ENCODE measurements at places on chromosomes 16 and 17.
A peak's percentile ranks its signal among the peaks of the same experiment; 100 is the strongest.

GRCh38 chr17:59892251-59892923 lies 356 bp downstream of the TUBD1 start:
- no peak for DNase-seq

DNA sequence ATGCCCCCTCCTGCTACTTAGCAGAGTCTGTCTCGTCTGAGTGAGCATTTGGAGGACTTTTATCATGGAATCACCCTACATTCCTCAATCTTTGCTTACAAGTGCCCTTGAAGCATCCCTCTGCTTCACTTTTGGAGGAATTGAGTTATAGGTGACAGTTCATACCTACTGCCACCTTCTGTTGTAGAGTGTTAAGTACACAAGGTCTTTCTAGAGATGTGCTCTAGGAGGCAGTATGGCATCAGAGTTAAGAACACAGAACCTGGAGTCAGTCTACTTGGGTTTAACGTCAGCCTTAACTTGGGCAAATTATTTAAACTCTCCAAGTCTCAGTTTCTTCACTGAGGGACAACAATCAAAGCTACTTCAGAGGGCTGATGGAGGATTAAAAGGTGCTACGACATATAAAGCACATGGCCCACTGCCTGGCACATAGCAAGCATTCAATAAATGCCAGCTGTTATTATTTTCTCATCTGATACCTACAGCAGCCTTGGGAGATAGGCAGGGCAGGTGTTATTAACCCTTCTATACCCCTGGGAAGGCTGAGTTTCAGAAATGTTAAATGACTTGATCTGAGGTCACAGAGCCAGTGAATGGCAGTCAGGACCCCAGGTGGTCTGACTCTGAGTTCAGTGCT lies 62.2 kb downstream of the UTP18 start:
- peak; percentile 60 for DNase-seq

DNA sequence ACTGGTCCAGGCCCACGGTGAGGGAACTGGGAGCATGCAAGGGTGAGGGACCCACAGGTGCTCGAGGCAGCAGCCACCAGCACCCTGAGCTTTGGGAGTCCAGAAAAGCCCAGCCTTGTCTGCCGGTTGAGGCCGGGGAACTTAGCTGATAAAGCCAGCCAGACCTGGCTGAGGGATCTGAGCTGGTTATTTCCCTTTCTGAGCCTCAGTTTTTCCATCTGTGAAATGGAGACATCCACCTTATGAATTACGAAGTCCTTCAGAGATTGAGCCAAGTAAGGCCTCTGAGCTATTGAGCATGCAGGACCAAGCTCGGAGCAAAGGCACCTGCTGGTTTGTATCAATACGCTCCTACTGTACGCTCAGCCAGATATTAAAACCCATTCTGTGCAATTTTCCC lies 13.8 kb downstream of the NECAB2 start:
- DNase-seq, result no peak

DNA sequence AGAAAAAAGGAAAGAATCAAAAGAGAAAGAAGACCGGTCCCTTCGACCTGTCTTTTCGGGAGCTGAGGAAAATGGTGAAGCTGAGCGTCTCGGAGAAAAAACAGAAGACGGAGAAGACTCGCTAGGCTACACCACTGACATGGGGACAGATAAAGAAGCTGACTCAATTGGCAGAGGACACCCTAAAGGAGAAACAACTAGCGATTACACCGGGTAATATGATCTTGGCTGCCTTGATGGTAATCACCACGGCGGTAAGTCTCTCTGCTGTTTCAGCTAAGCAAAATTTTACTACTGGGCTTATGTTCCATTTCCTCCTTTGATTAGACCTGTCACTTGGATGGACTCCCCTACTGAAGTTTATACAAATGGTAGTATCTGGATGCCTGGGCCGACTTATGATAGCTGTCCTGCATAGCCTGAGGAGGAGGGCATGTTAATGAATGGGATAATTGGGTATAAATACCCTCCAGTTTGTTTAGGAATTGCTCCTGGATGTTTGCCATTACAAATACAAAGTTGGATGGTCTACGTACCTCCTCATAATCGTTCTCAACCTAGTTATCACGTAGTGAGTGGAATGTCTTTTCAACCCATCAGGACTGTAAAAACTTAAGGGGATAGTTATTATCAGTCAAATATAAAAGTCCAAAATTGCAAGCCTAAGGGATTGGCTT lies 24.1 kb downstream of the ALOX15B start:
- no peak for DNase-seq

DNA sequence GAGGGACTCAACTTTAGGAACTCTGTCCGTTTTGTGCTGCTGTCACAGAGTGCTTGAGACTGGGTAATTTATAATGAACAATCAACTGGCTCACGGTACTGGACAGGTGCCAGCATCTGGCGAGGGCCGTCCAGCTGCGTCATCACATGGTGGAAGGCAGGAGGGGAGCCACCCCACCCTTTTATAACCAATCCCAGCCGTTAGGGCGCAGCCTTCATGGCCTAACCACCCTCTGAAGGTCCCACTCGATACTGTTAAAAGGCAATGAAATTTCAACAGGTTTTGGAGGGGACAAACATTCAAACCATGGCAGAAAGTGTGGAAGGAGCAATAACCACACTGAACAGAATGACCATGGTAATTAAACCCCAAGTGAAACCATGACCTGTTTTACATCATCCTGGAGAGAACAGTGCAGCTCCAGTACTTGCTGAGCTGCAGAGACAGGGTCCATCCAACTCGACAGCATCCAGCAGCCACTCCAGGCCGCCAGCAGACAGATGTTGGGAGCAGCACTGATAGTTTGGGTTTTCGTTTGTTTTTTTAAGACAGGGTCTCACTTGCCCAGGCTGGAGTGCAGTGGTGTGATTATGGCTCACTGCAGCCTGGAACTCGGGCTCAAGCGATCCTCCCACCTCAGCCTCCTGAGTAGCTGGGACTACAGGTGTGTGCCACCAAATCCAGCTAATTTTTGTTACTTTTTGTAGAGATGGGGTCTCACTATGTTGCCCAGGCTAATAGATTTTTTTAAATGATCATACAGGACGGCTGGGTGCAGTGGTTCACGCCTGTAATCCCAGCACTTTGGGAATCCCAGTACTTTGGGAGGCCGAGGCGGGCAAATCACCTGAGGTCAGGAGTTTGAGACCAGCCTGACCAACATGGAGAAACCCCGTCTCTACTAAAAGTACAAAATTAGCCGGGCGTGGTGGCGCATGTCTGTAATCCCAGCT lies 11.0 kb downstream of the CHMP6 start:
- no peak for DNase-seq

DNA sequence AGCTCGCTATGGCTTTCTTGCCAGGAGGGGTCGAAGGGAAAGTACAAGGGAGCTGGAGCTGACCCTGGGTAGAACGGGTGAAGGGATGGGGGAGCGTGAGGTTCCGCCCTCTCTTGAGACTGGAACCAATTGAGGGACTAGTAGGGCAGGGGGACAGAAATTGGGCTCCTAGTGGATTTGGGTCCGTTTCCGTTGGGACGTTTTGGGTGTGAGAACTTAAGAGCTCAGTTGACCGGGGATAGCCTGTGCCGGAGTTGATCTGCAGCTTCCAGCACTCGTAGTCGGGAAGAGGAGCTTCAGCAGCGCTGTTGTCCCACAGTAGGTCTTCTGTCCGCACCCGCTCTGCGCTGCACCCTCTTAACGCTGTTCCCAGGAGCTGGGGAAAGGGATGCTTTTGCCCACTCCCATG lies 481 bp downstream of the CNTROB start:
- DNase-seq, result no peak
